NCI-H2081 (cell line): ENCODE measurements at places on chromosomes 3 and 15.

GRCh38 chr3:61252836-61253235, 1.6 kb upstream of the FHIT start:
- no peak for DNase-seq

- no peak for DNase-seq
Measured at GRCh38 chr15:100042558-100042957, 299.2 kb downstream of the ADAMTS17 start.

DNA sequence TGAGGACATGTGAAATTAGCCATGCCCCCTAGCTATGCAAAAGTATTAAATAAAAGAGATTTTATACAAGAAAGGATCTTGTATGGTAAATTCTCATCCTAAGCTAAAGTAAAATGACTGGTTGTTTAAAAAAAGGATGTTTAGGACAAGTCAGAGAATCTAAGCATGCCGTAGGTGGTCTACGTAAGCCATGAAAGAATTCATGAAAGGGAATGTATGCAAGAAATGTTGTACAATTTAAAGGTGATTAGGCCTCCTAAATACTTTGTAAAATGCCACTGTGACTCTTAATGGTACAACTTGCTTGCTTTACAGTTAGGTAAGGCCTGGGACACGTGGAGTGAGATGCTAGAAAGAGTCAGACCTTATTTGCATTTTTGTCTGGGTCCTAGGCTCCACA, 209.0 kb downstream of the EFHB start:
- DNase-seq: no peak

DNA sequence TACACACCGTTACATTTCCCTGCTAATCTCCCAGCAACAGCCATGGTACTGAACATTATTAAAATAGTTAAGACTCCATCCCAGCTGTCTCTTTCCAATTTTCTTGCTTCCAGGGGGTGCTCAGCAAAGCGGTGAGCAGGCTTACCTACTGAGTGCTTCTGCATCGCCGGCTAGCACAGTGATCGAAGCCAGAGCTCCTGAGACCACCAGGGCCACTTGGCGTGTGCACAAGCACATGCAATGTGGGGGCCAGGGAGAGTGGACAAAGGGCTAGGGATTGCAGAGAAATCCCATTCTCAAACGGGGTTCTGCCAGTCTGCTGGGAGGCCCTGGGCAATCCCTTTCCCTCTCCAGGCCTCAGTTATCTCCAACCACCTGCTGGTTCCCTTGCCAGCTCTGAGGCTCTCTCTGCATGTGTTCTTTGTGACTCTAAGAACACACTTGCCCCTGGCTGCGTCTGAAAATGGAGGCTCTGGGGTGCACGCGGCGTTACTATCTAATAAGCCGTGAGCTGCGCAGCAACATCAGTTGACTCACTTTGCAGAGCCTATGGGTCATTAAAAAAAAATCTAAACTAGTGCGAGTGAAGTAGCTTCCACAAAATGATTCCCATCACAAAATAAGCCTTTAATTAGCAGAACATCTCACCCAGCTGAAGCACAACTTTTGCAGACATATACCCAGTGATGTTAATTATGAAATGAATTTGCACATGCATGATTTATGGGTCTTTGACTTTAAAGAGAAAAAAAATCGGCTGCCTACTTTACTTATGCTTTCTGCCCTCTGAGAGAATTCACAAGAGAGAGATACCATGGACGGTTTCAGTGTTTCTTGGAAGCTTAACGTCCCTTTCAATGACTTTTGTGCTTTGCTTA, 271.5 kb downstream of the TLE3 start:
- DNase-seq: no peak

DNA sequence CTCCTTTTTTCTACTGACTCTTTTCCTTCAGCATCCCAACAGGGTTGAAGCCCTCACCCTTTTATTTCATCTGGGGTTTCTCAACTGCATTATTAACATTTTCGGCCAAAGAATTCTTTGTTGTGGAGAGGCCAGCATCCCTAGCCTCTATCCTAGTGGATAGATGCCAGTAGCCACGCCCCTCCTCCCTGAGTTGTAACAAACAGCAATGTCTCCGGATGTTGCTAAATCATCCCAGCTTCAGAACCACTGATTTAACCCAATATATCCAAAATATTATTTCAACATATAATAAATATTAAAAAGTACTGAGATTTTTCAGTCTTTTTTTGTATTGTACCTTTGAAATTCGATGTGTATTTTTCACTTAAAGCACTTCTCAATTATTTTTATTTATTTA, 2.0 kb upstream of the RNF111 start:
- DNase-seq: no peak

DNA sequence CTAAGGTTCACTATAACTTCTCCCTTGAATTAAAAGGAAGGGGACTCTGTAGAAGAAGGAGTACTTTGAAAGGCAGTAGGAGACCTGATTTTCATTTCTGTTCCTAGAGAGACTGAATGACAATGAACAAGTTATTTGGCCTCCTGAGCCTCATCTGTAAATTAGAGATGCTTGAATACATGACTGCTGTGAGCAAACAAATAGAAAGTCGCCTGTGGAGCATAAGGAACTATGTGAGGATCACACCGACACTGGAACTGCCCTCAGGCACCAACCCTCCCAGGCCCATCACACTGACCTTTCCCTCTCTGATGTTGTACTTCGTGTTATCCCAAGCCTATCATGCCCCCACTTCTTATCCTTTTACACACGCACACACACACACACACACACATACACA, 48.6 kb downstream of the IMPG2 start:
- DNase-seq: no peak

- DNase-seq: no peak
Measured at GRCh38 chr3:109851854-109852253, 514.5 kb upstream of the DPPA4 start.

GRCh38 chr15:43776101-43776717, 557 bp downstream of the ELL3 start:
- no peak for DNase-seq
